ENCODE measurements at places on chromosomes 7 and 10.

- no peak for DNase-seq
Measured at GRCh38 chr10:123759501-123760031, 93.4 kb downstream of the GPR26 start.

DNA sequence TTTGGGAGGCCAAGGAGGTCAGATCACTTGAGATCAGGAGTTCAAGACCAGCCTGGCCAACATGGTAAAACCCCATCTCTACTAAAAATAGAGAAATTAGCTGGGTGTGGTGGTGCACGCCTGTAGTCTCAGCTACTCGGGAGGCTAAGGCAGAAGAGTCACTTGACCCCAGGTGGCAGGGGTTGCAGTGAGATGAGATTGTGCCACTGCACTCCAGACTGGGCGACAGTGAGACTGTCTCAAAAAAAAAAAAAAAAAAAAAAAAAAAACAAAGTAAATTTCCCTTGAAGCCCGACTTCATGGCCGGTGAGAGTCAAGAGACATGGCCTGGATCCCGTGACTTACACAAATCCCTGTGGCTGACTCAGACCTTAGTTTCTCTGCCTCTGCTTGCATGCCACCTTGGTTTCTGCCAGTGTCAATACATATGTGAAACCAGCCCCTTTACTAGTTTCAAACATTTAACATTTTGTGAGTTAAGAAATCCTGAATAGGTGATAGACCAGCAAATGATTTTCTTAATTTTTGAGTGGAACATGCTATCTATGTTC, 62.8 kb downstream of the ZEB1 start:
- DNase-seq = no peak

- no peak for DNase-seq
Measured at GRCh38 chr7:107632492-107632865, 28.1 kb upstream of the SLC26A4 start.

DNA sequence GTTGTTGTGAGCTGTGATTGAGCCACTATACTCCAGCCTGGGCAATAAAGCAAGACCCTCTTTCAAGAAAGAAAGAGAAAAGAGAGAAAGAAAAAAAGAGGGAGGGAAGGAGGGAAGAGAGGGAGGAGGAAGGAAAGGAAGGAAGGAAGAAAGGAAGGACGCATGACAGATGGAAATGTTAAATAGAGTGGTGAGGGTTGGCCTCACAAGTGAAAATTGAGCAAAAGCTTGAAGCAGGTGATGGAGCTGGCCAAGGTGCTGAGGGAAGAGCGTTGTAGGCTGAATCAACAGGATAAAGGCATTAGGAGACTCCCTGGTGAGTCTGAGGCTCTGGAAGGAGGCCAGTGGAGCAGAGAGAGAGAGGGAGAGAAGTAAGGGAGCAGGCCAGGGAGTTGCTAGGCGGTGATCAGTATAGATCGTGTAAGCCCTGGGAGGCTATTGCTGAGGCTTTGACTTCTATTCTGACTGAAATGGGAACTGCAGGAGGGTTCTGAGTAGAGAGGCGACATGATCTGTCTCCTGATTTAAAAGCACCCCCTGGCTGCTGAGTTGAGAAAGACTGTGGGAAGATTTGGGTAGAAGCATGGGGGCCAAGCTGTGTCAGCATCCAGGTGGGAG, 26.5 kb upstream of the TMEM248 start:
- peak; percentile 79 for DNase-seq

GRCh38 chr10:59898125-59898835, 8.1 kb downstream of the CCDC6 start:
- DNase-seq = no peak

DNA sequence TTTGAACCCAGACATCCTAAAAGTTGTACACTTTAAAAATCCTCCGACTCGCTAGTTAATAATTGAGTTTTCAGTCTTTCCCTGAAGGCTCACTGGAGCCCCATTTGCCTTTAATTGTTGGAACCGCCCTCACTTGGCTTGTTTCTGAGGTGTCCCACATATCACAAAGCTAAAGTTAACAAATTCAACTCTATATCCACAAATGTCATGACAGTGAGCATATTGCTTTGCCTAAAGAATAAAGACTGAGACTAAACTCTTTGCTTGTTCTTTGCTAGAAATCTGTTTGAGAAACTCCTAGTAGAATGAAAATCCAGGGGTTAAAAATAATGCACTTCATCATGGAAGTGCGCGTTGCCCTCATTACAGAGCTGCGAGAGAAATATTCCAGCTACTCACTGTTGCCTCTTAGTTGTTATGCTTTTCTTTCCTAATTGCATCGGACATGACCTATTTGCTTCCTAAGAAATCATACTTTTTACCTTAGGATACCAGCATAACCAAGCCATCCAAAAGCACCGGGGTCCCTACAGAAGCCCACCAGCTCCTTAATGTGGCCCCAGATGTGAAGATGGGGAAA, 752 bp downstream of the THSD7A start:
- DNase-seq = peak; percentile 39

DNA sequence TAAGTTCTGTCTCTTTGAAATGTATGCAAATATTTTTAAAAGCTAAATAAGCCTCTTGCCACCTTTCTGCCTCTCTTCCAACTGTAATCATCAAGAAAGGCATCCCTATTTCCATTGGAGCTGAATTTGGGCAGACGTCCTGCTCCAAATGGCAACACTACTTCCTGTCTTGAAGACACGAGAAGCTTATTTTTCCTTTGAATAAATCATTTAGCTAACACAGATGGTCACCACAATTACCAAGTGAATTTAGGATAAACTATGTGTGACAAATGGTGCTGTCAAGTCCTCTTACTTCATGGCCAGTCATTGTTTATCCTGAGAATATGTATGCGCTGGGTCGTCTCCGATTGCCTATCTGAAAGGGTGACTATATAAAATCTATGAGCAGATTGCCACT, 268.0 kb downstream of the ANKRD7 start:
- DNase-seq = no peak

- DNase-seq = peak; percentile 96
Measured at GRCh38 chr7:142583446-142583845, 165.8 kb upstream of the PRSS1 start.

DNA sequence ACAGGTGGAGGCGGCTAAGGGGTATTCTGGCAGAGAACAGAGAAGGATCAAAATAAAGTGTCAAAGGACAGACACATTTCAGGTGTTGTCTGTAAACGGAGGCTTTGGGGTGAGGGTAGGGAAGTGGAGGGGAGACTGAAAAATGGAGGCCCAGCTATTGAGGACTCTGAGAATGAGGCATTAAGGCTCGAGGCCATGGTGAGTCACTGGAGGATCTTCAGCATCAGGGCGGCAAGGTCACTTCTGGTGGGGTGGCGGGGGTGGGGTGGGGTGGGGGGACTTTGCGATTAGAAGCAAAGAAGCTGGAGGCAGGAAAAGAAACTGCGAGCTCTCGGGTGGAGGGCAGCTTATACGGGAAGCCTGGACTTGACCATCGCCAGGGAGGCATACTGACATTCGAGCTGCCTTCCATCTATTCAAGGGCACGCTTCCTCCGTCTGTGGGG, 58.4 kb upstream of the PCGF5 start:
- DNase-seq = peak; percentile 25

DNA sequence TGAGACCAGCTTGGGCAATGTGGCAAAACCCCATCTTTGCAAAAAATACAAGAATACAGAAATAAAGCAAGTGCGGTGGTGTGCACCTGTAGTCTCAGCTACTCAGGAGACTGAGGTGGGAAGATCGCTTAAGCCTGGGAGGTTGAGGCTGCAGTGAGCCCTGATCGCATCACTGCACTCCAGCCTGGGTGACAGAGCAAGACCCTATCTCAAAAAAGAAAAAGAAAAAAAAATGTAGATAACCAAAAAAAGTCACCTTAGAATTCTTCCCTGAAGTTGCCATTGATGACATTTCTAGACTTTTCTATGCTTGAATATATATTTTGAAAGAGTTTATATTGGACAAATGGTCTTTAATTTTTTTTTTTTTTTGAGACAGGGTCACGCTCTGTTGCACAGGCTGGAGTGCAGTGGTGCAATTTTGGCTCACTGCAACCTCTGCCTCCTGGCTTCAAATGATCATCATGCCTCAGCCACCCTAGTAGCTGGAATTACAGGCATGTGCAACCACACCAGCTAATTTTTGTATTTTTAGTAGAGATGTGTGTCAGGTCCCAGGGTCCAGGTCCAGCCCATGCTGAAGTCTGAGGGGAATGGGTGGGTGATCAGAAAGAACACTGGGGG, 35.1 kb upstream of the MTPAP start:
- no peak for DNase-seq

DNA sequence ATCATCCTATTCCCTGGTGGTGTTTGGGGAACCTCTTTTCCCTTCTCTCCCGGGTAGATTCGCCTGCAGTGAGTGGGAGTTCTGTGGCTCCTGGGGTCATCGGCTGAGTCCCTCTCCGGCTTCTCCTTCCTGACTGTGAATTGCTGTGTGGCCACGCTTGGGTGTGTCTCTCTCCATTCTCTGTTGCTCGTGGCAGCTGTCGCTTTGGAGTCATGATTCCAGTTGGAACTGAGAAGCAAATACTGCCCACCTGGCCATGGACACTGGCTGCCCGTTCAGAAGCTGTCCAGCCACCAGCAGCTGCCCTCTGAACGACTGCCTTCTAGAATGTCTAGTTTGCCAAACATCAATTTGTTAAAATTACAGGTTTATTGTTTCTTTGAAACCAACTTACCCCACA, 23.1 kb upstream of the PITRM1 start:
- DNase-seq = no peak

- DNase-seq = no peak
Measured at GRCh38 chr10:77542710-77543259, 94.8 kb downstream of the KCNMA1 start.

DNA sequence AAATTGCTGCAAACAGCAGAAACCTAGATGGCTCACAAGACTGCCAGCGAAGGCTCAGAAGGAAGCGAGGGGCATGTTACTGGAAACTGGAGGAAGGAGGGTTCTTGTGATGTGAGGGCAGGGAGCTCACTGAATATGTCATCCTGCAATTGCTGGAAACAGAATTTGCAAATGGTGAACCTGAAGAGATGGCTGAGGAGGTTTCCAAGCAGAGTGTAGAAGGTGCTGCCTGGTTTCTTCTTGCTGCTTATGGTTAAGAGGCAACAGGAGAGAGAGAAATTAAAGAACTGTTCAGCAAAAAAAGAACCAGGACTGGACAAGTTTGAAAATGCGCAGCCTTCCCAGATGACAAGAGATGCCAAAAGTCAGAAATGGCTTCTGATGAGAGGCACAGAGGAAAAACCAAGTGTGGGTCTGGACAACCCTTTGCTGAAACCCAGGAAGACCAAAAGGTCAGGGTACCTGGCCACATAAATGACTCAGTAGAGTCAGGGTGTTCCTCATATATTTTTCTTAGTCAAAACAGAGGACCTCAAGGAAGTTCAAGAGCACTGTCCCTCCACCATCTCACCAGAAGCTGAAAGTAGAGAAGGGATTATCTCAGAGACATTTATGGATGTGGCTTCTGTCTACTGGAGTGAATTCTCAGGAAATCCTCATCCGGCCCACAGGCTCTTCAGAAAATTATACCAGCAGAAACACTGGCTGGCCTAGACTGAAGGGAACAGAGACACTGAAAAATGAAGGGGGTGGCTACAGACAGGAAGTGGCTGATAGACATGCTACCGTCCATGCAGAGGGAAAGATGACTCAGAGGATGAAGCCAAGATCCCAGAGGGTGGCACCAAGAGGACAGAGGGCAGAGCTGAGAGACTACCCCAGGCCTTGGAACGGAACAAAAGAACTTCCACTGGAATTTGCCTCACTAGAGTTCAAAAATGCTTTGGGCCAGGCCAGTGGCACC, 10.1 kb downstream of the PAPOLB start:
- peak; percentile 22 for DNase-seq
